ENCODE measurements at places on chromosomes 3 and 15.

DNA sequence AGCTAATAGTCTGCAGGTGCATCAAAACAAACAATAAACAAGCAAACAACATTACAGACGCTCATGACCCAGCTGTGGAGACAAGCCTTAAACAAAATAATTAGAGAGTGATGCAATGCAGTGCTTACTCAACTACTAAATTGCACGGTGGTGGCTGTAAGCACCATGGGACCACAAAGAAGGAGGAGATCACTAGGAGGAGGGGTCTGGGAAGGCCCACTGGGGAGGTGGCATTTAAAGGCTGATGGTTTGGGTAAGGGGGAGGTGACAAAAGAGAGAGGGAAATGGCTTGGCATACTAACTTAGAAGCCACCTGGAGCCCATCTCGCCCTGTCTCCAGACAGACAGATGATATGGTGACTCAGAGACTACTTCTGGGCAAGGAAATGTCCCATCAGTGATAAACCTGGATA is 516.7 kb downstream of the FOXP1 start:
- no peak for DNase-seq

DNA sequence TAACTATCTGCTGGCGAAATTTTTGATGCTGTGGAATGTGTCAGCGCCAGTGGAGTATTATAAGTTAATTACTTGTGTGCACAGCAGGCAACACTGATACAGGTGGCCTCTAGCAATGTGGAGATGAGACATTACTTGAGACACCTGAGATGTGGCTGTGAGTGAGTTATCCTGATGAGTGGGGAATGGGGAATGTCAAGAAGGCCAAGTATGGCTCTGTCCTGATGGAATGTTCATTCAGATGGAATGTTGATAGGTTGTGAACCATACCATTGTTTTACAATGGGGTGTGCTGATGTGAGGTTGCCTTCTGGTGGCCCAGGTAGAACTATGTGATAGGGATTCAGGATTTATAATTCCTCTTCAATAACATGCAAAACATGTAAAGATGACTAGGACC is 404.8 kb downstream of the PTPRG start:
- no peak for DNase-seq

DNA sequence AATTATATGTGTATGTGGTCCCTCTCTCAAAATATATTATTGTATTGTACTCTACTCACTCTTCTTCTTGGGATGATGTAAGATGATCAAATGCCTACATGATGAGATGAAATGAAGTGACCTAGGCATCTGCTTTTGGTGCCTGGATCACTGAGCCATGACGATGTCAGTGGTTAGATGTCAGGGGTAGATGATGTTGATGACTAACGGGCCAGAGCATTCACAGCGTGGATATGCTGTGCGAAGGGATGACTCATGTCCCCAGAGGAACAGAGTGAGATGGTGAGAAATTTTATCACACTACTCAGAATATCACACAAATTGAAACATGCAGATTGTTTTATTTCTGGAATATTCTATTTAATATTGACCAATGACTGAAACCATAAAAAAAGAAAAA is 233.9 kb upstream of the CADM2 start:
- peak; percentile 16 for DNase-seq

- DNase-seq: no peak
These were observed 34.1 kb upstream of the KLF13 start for GRCh38 chr15:31292391-31293015.

DNA sequence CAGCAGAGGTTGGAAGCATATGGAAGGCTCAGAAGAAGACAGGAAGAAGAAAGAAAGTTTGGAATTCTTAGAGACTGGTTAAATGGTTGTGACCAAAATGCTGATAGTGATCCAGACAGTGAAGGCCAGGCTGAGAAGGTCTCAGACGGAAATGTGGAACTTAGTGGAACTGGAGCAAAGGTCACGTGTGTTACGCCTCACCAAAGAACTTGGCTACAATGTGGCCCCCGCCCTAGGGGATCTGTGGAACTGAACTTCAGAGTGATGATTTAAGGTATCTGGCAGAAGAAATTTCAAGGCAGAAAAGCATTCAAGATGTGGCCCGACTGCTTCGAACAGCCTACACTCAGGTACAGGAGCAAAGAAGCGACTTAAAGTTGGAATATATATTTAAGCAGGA is 83.1 kb downstream of the MYO5A start:
- no peak for DNase-seq

DNA sequence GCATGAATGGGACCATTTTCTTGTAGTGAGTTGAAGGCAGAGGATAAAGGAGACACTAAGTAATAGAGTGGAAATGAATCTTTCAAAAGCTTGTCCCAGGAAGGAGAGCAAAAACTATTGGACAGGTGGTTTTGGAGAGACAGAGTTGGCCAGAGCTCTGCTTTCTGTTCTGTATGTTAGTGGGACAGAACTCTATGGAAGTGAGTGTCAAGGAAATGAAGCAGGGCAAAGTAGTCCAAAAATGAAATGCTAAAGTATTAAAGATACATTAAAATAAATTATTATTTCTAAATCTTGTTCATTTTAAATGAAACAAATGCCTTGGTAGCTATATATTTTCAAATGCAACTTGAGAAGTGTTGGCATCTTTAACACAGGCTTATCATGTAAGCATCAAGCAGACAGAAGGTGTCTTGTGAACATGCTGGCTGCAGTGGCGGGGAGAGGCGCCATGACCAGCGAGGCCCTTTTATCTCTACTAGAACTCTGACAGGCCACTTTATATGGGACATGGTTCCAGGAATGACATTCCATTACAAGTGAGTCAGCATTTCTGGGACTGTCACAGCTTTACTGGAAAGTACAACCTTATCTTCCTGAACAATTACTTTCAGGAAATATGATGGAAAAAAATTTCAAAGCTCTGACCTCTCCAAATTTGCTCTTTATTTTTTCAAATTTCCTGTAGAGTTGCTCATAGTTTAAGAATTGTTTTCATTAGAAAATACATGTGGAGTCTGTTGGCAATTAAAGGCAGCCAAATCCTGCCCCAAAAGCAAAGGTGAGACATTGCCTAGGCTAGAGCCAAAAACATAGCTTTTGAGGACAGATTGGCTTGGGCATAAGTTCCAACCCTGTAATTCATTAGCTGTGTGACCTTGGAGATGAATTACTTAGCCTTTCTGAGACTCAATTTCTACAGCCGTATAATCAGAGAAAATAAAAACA is 106.5 kb downstream of the ECT2 start:
- no peak for DNase-seq

- no peak for DNase-seq
These were observed 15.4 kb upstream of the KPNA1 start for GRCh38 chr3:122530164-122530563.

DNA sequence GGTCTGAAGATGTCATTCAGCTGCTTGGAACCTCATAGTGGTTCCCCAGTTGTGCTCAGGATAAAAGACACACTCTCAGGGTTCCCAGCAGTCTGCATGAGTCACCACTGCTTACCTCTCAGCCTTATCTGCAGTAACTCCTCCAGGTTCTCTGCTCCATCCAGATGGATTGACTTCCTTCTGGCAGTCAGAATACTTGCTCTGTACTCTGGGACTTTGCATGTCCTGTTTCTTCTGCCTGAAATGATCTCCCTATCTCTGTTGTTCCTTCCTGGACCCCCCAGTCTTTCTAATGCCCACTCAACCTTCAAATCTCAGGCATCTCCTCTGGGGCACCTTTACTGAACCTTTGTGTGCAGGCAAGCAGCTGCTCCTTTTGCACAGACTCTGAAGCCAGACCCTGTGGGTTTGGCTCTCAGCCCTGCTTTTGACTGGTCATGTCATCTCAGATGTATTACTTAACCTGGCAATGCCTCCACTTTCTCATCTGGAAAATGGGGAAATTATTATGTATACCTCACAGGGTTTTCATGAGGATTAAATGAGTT is 38.4 kb downstream of the ITPR1 start:
- no peak for DNase-seq

DNA sequence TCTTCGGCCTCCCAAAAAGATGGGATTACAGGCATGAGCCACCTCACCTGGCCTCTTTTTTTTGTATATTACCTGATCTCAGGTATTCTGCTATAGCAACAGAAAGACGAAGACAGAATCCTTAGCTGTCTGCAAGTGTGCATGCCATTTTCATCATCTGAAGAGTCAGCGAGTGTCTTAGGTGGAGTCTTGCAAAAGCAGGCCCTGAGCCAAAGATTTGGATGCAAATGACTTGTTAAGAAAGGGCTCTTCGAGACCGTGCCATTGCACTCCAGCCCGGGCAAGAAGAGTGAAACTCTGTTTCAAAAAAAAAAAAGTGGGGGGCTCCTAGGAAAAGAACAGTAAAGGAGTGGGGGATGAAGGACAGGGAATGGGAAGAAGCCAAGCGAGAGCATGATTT is 10.2 kb upstream of the TRIM69 start:
- no peak for DNase-seq

- peak; percentile 85 for DNase-seq
These were observed 3.3 kb upstream of the DCP1A start for GRCh38 chr3:53350652-53351051.

GRCh38 chr3:43266995-43267394 is 19.3 kb upstream of the SNRK start:
- no peak for DNase-seq

GRCh38 chr15:65335278-65336055 is 31.0 kb downstream of the RNU5B-1 start:
- no peak for DNase-seq

DNA sequence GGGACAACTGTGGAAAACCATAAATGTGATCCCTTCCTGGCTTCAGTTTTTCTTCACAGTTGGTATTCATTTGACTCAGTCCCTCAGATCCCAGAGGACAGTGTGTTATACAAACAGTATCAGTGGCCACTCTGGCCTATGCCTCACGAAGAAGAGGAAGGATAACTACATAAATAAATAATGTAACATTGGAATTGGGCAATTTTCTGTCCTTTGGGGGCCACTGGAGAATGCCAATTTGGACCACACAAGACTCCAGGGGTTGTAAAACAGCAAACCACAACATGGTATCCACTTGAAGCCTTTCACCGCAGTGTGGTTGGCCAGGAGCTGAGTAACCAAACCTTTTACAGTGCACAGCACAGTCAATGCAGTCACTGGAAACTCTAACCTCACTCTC is 1077.0 kb downstream of the ROBO2 start:
- DNase-seq: no peak

DNA sequence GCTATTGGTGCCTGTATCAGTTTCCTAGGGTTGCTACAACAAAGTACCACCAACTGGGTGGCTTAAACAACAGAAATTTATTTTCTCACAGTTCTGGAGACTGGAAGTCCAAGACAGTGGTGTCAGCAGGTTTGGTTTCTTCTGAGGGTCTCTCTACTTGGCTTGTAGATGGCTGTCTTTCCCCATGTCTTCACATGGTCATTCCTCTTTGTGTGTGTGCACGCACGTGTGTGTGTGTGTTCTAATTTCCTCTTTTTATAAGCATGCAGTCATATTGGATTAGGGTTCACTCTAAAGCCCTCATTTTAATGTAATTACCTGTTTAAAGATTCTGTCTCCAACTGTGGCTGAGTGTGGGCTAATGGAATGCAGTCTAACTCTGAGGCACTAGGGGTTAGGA is 182.5 kb downstream of the SPATA16 start:
- DNase-seq: no peak

DNA sequence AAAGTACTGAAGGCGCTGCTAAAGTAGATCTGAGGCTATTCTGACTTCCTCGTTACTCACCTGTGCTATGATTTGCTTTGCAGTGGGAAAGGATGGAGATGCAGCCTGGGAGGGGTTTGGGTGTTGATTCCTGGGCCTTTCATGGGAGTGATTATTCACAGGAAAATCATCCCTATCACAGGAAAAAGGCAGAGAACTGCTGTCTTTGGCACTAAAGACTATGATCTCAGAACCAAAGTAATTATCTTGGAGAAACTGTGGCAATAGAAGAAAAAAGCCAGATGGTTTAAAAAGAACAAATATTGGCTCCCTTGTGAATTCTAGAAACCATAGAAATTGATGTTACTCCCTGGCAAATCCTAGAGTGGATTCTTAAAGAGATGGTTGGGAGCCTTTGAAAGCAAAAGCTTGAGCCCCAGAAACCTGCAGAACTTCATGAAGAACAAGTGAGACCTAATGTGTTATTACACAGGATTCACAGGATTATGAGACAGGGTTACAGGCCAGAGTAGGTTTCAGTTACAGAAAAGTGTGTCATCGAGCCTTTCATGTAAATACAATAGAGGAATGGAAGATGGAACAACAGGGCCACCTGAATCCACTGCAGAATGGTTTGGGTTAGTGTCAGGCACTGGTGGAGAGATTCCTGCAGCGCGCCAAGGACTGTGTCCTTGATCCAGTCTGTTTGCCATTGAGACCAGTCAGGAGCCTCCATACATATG is 85.7 kb downstream of the OXNAD1 start:
- DNase-seq: no peak

- no peak for DNase-seq
These were observed 26.2 kb upstream of the LRRC3B start for GRCh38 chr3:26596335-26596734.

- no peak for DNase-seq
These were observed 506.5 kb downstream of the LPP start for GRCh38 chr3:188660415-188660814.

DNA sequence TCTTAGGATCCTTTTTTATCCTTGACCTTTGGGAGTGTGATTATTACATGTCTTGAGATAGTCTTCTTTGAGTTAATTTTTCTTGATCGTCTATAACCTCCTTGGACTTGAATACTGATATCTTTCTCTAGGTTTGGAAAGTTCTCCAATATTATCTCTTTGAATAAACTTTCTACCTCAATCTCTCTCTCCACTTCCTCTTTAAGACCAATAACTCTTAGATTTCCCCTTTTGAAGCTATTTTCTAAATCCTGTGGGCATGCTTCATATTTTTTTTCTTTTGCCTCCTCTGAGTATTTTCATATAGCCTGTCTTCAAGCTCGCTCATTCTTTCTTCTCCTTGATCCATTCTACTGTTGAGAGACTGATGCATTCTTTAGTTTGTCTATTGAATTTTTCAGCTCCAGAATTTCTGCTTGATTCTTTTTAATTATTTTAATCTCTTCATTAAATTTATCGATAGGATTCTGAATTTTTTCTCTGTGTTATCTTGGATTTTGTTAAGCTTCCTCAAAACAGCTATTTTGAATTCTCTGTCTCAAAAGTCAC is 12.1 kb downstream of the USF3 start:
- DNase-seq: no peak

- no peak for DNase-seq
These were observed 77.4 kb upstream of the PTPRG start for GRCh38 chr3:61483997-61484396.

GRCh38 chr3:119663885-119664284 is 3.5 kb upstream of the POPDC2 start:
- no peak for DNase-seq

DNA sequence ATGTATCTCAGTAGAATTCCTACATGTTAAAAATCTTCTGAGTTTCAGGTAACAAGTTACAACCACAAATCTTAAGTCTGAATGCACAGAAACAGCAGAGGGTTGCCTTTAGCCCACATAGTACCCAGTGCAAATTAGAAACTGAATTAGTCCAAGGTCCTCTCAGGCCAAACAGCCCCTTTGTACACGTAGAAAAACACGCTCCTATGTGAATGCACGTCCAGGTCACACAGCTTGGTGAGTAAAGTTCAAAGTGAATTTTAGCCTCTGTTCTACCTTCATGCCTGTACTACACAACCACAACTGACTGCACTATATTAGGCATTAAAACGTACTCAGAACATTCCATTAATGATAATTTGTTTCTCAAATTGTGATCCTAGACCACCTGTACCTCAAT is 46.3 kb downstream of the GYG1 start:
- DNase-seq: no peak
